ENCODE measurements at places on chromosomes 7 and 10.

- no peak for DNase-seq
These were observed 613.1 kb upstream of the NRP1 start for GRCh38 chr10:33947544-33947943.

GRCh38 chr7:87119581-87119980 lies 32.7 kb upstream of the DMTF1 start:
- peak; percentile 53 for DNase-seq

- DNase-seq: peak; percentile 96
These were observed 380.3 kb upstream of the SEMA3C start for GRCh38 chr7:81298951-81299666.

DNA sequence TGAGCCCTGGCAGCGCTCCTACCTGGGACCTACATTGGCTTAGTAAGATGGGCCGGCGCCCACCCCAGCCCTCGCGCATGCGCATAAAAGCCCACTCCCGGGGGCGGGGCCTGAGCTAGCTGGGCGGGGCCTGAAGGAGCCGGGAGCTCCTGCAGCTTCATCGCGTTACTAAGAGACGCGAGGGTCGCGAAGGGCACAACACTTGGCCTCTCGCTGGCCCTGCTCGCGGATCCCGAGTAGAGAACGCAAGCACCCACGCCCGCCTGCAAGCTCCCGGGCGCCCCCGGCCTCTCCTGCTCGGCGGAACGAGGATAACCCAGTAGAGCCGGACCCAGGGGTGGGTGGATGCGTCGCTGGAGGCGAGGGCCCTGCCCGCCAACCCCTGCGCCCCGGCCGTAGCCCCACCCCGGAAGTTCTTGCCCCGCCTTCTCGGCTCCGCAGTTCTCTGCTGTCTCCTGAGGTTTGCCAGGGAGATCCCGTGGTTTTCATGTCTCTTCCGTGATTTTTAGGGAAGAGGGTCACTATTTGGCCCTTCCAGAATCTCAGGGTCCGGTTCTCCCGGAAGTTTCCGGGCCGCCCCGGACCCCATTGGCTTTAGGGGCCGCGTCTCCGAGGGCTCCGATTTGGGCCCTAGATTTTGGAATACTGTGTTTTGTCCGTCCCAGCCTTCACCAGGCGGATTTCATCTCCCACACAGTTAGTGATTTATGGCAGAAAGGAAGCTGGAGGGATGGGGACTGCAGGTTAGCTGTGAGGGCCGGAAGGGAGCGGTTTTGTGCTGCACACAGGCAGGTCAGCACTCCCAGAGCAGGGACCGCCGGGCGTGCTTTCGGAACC lies at the start of gene MEIG1:
MEIG1 (plus strand) TSS at position 168 of the 837 bp plus-strand sequence. CDS start 7,081 bp downstream, outside the sequence.
- peak; percentile 92 for DNase-seq

GRCh38 chr10:118569882-118570252 lies 25.6 kb downstream of the PRLHR start:
- DNase-seq: no peak

- no peak for DNase-seq
These were observed 52.9 kb downstream of the ZNF467 start for GRCh38 chr7:149720372-149721083.

DNA sequence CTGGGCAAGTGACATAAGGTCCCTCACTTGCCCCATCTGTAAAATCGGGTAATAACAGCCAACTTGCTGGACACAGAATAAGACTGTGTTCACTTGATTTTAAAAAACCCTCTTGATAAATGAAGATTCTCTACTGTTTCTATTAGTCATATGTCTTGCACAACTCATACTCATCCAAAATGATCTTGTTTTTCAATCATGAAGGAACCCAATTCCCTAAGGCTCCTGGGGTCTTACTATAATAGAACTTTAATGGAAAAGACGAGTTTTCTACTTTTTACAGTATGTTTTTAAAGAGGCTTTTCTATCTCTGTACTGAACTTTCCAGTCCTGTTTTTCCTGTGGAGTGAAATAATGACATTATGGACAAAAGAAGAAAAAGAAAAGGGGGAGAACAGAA lies 103.8 kb downstream of the ARID5B start:
- no peak for DNase-seq

GRCh38 chr7:156625580-156625979 lies 15.0 kb upstream of the RNF32 start:
- DNase-seq: no peak

DNA sequence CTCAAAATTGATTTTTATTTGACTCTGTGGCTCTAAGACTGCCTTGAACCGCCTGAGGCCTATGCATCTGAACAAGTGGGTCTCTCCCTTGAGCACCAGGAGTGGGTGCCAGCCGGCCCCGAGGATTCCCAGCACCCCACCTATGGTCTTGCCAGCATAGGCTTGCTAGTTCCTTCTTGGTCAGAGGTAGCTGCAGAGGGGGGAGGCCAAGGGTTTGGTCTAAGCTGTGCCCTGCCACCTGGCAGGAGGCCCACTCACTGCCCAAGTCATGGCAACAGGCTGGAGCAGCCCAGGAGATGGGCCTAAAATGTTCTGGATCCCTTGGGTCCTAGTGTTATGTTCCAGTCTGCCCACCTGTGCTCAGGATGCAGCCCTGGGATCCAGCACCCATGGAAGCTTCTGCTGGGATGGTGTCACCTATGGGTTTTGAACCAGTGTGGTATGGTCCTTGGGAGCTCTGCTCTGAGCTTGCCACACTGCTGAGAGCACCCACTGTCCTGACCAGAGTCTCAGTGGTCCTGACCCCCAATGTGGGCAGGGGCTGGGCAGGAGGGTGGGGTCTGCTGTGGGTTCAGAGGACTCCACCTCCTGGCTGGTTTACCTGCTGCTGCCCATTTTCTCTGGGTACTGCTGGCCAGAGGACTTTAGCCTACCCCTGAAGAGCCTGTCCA lies 12.6 kb downstream of the YKT6 start:
- no peak for DNase-seq

GRCh38 chr7:116030651-116031276 lies at the start of gene TFEC:
Gene TFEC (minus strand): TSS chr7:116030763. CDS start chr7:115984441, 46,322 bp downstream.
- DNase-seq: peak; percentile 2

DNA sequence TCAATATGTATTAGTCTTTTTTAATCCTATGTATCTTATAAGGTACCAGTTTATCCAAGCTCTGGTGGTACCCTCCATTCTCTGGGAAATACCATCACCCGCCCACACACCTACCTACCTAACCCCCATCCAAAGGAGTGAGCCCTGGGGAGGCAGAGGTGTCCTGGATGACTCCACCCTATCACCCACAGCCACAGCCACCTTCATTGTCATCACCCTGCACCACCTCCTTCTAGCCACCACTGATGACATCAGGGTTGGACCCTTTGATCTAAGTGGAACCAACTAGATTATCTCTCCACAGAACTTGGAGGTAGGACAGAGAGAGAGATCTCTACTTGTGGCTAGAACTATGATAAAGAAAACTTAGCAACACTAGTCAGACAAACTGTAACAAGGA lies 259.4 kb downstream of the PARD3 start:
- DNase-seq: no peak

DNA sequence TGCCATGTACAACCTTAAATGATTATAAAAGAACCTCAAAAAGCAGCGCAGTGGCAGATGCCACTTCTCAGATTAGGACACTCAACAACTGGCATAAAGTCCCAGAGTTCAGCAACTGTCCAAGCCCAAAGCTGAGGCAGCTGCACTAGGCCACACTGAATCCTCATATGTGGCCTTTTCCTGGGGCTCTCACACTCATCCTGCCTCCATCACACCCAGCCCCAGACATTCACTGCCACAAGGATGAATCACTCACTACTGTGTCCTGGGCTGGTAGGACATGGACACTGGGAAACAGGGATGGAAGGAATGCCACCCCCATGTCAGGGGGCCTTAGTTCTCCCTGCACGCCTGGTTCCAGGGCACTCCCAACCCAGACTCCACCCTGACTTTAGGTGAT lies 547.7 kb downstream of the TNS3 start:
- DNase-seq: peak; percentile 25

DNA sequence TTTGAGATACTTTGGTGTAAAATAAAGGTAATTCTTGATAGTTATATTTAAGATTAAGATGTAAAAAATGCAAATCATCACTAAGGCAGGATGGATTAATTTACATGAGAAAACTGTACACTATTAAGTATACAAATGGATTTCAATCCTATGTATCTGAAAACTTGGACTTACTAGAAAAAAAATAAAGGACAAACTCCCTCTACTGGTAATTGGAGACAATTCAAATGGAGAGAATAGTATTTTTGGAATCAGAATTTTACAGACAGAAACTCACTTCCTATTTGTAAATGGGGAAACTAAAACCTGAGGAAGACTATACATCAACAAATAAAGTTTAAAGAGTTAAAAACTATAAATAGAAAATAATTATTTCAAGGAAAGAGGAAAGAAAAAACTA lies 62.6 kb downstream of the CUL2 start:
- DNase-seq: peak; percentile 40

GRCh38 chr10:124244256-124244877 lies 151.0 kb upstream of the CHST15 start:
- no peak for DNase-seq

DNA sequence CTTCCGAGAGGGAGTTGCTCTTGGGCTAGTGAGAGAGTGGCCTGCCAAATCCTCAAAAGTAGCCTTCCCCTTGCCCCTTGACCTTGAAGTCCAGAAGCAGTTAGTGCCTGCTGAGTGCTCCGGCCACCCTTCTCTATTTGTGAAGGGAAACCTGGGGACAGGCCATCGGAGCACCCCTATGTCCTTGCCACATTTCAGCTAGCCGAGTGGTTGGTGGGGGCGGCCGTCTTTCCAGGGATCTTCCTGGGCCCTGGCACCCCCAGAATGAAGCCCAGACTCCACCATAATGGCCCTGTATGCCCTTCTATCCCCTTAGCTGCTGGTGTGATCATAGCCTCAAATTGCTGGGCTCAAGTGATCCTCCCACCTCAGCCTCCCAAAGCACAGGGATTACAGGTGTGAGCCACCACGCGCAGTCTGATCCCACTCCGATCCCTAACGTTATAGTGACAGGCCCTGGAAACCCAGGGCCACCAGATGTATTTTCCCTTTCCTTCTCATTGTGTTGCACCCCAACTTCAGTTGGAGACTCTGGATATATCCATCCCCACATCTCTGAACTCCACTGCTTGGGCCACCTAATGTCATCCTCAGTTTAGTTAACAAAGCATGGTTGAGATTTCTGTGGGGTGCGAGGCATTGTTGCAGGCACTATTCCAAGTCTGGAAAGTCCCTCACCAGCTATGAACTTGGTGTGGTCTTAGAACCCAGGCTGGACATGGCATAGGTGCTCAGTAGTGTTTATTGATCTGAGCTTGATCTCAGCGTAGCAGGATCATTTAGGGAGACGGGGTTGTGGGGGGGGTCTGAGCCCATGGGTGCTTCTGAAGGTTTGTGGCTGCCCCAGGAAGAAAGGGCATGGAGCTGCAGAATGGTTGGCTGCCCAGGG lies 1.6 kb downstream of the TSPAN14 start:
- no peak for DNase-seq

DNA sequence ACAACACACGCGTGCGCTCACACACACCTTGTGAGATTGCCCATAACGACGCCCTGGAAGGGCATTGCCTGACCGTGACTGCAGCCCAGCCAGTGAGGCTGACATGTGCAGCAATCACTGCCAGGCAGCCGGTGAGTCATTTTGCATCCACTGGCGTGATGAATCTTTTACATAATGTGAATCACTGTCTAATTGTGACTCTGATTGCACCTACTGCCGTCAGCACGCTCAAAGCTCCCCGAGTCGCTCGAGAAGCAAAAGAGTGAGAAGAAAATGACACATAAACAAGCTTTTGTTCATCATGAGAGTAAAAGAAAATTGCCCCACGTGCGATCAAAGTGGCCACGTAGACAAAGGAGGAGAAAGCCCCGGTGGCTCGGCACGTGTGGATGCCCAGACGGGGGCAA lies 117.4 kb upstream of the PFKP start:
- peak; percentile 53 for DNase-seq

- no peak for DNase-seq
These were observed 3.0 kb upstream of the NAMPT start for GRCh38 chr7:106287786-106288185.

- no peak for DNase-seq
These were observed 52.4 kb upstream of the TNRC18 start for GRCh38 chr7:5476001-5476400.

GRCh38 chr7:113175525-113176104 lies 57.3 kb upstream of the SMIM30 start:
- peak; percentile 25 for DNase-seq

- DNase-seq: peak; percentile 66
These were observed 2.8 kb downstream of the MCU start for GRCh38 chr10:72694476-72695369.

- no peak for DNase-seq
These were observed 70.5 kb downstream of the AOAH start for GRCh38 chr7:36653663-36654355.
